MCF 10A (cell line): ENCODE measurements at places on chromosomes 1 and 21. TPM values are rescaled to one million over a fixed set of nuclear protein-coding genes. Genes with fewer than 3 reads are reported as not detected.
A peak's percentile ranks its signal among the peaks of the same experiment; 100 is the strongest.

DNA sequence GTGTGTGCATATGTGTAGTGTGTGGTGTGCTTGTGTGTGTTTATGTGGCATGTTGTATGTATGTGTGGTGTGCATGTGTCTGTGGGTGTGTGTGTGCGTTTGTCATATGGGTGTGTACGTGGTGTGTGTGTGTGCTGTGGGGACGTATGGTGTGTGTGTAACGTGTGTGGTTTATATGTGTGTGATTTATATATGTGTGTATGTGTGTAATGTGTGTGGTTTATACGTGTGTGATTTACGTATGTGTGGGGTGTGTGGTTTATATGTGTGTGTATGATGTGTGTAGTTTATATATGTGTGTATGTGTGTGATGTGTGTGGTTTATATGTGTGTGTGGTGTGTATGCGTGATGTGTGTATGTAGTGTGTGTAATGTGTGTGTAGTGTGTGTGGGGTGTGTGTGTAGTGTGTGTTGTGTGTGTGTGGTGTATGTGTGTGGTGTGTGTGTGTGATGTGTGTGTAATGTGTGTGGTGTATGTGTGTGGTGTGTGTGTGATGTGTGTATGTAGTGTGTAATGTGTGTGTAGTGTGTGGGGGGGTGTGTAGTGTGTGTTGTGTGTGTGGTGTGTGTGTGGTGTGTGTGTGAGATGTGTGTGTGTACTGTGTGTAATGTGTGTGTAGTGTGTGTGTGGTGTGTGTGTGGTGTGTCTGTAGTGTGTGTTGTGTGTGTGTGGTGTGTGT lies 32.3 kb upstream of the ADARB1 start:
- DNase-seq: no peak

- no peak for DNase-seq
Observed at GRCh38 chr1:29789910-29790247, 553.6 kb downstream of the PTPRU start.

DNA sequence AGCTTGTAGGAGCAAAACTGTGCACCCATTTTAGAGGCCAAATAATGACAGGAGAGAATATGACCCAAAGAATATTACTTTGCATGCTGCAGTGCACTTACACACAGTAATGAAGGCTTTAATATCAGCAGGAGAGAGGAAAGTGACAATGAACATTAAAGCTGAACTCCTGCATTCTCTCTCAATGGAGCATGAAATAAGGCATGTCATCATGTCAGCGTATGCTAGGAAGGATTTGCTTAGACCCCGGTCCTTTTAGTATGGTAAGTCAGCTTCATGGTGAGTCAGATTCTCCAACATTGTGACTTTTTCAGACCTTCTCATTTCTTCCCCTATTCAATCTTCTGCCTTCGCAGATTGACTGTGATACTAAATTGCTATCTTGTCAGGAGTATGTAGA lies 210.7 kb upstream of the TMPRSS15 start:
- DNase-seq: no peak

DNA sequence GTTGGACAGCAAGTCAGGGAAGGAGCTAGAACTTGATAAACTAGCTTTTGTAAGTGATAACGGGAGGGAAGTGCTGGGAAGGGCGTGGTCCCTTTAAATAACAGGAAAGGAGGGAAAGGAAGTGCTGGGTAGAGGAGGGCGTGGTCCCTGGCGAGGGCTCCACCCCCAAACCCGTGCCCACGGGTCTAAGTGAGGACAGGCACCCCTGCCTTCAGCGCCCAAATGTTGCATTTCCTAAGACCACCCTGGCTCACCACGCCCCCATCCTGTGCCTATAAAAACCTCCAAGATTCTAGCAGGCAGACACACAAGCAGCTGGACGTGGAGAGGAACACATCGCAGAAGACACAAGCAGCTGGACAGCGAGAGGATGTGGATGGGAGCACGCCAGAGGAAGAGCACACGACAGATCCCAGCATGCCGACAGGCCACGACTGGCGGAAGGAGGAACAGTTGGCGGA lies 58.5 kb downstream of the PALMD start:
- no peak for DNase-seq

DNA sequence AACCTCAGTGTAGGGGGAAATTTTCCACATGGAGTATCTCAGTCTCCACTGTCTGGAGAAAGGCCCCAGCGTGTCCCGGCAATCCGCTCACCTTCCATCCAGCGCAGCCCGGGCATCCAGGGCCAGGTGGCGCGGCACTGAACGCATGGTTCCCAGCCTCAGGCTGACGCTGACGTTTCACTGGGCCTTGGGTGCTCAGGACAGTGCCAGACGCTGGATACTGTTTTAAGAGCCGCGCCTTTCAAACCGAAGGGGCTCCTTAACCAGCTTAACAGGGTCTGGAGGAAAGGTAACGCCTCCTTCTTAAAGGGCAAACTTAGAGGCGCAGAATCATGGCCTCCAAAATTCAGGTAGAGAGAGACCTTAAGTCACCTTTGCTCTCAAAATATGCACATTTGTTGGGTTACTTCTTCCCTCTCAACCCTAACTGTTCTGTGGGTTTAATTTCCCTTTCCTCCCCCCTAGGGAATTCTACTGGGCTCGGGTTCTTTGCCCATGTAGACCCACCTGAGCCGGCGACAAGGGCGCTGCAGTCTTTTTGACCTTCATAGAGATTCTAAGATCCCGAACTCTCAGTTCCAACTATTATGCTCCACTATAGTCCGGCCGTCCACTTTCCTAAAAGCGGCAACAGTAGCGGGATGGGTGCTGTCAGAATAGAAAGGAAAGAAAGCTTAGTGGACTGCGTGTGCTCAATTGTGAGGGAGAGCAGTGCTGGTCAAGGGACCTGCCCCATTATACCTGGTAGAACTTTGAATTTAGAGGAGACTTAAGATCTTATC lies 3.5 kb upstream of the LHX9 start:
- DNase-seq: no peak

GRCh38 chr1:212702672-212703071 lies 3.0 kb upstream of the BATF3 start:
- no peak for DNase-seq

- DNase-seq: peak; percentile 50
Observed at GRCh38 chr1:8701794-8702471, 115.5 kb downstream of the RERE start.

GRCh38 chr1:30226648-30227047 lies 496.7 kb downstream of the MATN1 start:
- DNase-seq: no peak

DNA sequence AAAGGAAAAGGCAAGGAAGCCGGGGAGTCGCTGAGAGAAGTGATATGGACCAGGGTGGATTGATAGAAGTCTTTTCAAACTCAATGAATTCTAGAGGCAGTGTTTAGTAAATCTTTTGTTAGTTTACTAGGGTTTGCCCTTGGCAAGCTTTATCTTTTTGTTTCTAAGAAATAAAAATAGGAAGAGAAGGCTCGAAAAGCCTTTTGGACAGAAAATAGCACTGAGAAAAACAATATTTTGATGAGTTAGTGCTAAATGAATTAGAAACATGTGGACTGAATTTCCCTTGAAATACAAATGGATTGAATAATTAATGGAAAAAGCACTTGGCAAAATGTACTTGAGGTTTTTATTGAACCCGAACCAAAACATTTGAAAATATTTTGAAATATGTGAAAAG lies 121.8 kb upstream of the SPAG17 start:
- no peak for DNase-seq

DNA sequence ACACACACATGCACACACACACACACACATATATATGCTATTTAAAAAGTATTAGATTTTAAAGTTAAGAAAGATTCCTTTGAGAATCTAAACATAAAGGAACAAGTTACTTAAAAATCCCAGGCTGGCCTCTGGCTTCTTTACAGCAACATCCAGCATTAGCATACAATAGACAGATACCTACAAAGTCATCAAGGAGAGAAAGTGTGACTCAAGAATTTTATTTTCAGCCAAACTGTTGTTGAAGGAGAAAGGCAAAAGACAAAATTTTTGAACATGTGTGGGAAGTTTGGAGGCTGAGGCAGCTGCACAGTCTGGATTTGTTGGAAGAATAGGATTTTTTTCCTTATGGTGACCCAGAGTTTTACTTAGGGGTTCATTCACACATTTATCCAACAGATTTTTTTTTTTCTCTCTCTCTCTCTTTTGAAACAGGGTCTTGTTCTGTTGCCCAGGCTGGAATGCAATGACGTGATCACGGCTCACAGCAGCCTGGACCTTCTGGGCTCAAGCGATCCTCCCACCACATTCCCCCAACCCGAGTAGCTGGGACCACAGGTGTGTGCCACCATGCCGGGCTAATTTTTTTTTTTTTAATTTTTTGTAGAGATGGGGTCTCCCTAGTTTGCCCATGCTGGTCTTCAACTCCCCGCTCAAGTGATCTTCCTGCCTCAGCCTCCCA lies 24.0 kb upstream of the SPOCD1 start:
- DNase-seq: no peak

- DNase-seq: no peak
Observed at GRCh38 chr1:228292609-228292911, 84.7 kb downstream of the OBSCN start.

DNA sequence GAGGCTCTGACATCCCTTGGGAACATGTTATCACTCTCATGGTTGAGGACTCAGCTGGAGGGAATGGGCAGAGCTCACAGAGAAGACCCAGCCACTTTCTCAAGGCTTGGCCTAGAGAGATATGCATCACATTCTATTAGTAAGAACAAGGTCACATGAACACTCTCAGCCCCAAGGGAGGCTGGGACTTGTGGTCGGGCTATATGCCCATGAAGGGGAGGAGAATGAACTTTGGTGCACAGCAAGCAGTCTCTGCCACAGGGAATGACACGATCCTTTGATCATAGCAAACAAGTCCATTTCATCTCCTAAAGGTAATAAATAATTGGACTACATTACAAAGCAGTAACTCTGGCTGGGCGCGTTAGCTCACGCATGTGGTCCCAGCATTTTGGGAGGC lies 105.7 kb downstream of the SYF2 start:
- DNase-seq: no peak

GRCh38 chr1:232596666-232597303 lies 33.1 kb downstream of the SIPA1L2 start:
- DNase-seq: no peak

The LCE3E gene
- total RNA-seq: not detected in 2 replicates

The C8B gene
- not detected in 2 replicates for total RNA-seq

The SPRR2B gene
- not detected in 2 replicates for total RNA-seq

The PADI3 gene
- 0.12 TPM in 1 of 2 replicates, not detected in the other for total RNA-seq

The AQP10 gene
- total RNA-seq: not detected in 2 replicates

The ACOT11 gene
- total RNA-seq: 4.5 and 5.3 TPM in 2 replicates

The C4BPA gene
- total RNA-seq: not detected in 2 replicates

The DNMT3L gene
- not detected in 2 replicates for total RNA-seq

The CCDC27 gene
- total RNA-seq: not detected in 2 replicates
